ENCODE measurements at places on chromosomes 5 and 9. TPM values are rescaled to one million over a fixed set of nuclear protein-coding genes. Genes with fewer than 3 reads are reported as not detected.
A peak's percentile ranks its signal among the peaks of the same experiment; 100 is the strongest.

The IFNB1 gene
- total RNA-seq, result not detected

- peak; percentile 62 for DNase-seq
Observed at GRCh38 chr5:66828548-66829357, 232.6 kb downstream of the MAST4 start.

- no peak for DNase-seq
Observed at GRCh38 chr9:134897584-134898170, 17.1 kb downstream of the FCN2 start.

GRCh38 chr5:167269146-167269545, 1022.3 kb upstream of the WWC1 start:
- DNase-seq, result no peak

- no peak for DNase-seq
Observed at GRCh38 chr5:154479944-154480750, 2.1 kb upstream of the HAND1 start.

DNA sequence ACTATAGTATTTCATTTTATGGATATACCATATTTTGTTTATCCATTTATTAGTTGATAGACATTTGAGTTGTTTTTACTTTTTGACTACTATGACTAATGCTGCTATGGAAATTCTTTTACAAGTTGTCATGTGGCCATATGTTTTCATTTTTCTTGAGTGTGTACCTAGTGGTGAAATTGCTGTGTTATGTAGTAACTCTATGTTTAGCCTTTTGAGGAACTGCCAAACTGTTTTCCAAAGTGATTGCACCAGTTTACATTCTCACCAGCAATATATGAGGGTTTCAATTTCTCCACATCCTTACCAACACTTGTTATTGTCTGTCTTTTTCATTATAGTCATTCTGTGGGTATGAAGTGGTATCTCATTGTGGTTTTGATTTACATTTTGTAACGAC, 75.4 kb downstream of the GRIA1 start:
- no peak for DNase-seq

Measured in left colon (tissue), 2 donors.